ENCODE measurements at places on chromosomes 7 and 10.

GRCh38 chr7:98669329-98670000 is 52.4 kb downstream of the NPTX2 start:
- DNase-seq = peak; percentile 86

GRCh38 chr10:70528741-70529362 is 50.3 kb downstream of the PALD1 start:
- no peak for DNase-seq

DNA sequence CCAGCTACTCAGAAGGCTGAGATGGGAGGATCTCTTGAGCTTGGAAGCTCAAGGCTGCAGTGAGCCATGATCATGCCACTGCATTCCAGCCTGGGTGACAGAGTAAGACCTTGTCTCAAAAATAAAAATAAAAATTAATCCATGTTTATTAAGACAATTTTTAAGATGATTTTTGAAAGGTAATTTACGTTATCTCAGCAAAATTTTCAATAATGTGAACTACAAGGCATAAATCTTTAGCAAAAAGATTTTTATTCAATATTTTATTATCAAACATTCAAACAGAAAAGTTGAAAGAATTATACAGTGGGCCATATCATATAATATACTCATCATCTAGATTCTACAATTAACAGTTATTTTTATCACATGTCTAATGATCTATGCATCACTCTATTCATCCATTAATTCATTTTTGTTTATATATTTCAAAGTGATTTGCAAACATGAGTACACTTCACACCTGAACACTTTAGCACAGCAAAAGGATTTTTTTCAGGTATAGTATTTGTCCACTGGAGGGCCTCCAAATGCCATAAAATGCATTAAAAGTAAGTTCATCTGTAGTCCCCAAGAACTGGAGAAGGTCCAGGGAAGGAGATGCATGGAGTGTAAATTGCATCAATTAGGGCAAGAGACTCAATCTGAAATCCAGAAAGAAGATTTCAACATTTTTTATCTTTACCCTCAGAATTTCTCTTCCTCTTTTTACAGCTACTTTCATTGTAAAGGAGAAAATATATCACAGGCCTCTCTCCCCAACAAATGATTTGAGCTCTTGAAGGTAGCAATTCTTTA is 38.6 kb upstream of the RSBN1L start:
- DNase-seq = peak; percentile 48

DNA sequence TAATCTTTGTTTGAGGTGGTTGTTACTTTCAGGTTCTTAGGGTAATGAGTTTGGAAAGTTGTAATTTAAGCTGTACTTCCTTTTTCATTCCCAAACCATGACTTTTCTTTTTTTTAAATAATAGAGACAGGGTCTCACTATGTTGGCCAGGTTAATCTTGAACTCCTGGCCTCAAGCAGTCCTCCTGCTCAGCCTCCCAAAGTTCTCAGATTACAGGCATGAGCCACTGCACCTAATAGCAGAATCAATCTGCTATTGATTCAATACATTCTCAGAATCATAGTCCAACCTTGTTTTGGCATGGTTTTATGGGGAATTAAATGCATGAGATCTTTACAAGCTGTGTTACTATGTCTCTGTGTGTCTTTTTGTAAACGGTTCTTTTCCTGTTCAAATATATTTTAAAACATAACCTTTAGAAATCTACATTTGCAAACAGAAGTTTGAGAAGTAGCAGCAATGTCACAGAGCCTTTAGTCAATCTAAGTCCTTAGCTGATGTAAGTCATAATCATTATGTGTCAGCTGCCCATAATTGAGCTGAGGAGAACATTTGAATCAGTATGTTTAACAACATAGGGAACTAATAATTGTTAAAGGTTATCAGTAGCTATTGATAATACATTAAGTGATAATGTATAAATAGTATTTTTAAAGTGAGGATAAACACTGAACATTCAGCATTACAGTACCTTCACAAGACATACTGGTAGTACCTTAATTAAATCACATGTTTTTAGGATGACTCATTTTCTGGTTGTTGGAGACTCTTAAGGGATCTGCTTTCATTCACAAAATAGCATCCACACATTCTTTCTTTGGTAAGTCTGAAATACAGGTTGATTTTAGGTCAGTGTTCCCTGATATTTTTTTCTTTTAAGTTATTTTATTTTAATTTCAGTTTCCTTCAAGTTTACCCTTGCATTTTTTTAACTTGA is 8.8 kb downstream of the INPP5F start:
- no peak for DNase-seq

GRCh38 chr7:90564455-90564854 is 31.7 kb upstream of the CDK14 start:
- no peak for DNase-seq

- no peak for DNase-seq
Observed at GRCh38 chr7:4709187-4709586, 27.1 kb downstream of the FOXK1 start.

- no peak for DNase-seq
Observed at GRCh38 chr10:29861811-29862505, 197.4 kb downstream of the JCAD start.

DNA sequence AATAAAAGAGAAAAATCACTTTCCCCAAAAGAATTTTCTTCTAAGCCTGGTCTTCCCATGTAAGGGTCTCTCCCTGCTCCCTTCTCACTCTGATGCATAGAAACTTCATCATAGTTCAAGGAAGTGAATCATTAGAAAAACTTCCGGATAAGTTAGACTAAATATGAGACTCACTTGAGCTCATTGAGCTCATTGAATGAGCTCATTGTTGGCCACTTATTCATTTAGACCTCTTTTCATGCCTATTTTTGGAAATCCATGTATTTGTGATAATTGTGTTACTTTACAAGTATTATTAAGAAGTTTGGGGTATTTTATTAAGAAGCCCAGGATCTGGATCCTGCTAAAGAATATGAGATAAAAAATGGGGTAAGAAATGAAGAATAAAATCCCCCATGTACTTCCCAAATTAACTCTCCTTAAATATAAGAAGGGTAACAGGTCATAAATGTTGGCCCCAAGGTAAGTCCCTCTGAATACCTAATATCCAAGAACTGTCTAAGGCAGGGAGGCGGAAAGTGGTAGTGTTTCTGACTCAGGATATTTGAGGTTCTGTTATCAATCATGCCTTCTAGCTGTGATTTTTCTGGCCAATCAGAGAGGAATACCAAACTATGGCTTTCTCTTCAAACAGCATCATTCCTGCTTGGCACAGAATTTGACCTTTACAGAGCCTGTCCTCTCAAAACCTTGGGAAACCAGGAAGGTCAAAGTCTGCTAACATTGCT is 236.5 kb upstream of the PTN start:
- DNase-seq = no peak

GRCh38 chr7:66539902-66540375 is 88.7 kb upstream of the KCTD7 start:
- no peak for DNase-seq

- peak; percentile 56 for DNase-seq
Observed at GRCh38 chr10:20289070-20289828, 473.0 kb downstream of the PLXDC2 start.

DNA sequence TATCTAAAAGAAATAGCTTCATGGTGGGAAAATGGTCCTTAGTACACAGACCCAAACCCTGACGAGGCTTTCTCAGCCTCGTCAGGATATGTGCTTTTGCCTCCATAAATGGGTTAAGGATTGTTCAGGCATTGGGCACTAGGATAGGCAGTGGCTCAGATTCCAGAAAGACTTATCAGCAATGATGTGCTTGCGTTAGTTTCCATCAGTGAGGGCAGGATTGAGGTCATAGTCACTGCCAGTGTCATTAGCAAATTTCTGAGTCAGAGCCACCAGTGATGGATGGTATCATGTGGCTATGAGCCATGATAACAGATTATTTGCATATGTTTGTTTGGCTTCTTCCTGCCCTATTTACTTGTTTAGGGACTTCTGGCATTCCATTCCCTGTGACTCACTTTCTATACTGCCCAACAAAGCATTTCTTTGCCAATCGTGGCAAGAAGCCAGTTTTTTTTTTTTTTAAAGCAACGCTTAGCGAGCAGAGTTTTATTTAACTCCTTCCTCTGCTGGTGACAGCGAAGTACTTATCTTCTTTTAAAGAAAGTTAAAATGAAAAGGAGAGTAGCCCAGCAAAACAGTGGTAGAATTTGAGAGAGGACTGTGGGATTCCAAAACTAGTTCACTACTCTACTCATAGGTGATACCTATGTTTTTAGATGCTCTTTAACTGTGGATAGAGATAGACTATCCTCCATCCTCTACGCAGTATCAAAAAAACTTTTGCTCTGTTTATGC is 44.4 kb downstream of the MYPN start:
- DNase-seq = peak; percentile 53

DNA sequence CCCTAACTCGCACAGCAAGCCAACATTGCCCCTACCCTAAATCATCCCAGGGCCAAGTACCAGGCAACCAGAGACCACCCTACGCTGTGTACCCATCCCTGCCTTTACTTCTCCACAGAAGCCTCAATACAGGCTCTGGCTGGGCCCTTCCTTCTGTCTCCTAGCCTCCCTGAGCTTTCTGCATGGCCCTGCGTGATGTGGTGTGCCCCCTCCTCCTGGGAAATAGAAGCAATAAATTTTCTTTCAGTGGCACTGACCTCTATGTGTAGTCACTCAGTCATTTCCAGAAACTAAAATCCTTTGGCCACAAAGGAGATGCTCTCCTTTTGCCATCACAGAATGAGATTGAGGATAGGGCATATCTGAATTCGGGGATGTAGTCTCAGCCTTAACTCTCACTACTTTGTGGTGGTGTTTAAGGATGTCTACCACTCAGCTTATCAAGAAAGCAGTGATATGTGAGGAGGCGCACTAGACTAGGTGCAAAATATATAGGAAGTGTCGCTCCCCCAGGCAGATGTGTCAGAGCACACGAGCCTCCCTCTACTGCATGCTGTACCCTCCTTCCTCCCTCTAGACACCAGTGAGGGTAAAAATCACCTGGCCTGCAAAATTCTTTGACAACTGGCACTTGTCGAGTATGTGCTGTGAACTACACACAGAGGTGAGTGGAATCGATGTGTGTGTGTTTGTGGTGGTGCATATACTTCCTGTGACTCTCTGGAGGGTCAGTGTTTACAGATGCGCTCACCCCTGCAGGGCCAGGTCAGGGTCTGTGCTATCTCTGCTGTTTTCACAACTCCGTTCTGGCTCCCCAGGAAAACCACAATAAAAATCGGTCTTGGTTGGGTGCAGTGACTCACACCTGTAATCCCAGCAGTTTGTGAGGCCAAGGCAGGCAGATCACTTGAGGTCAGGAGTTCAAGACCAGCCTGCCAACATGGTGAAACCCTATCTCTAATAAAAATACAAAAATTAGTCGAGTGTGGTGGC is 825.9 kb upstream of the IGFBP3 start:
- DNase-seq = no peak

DNA sequence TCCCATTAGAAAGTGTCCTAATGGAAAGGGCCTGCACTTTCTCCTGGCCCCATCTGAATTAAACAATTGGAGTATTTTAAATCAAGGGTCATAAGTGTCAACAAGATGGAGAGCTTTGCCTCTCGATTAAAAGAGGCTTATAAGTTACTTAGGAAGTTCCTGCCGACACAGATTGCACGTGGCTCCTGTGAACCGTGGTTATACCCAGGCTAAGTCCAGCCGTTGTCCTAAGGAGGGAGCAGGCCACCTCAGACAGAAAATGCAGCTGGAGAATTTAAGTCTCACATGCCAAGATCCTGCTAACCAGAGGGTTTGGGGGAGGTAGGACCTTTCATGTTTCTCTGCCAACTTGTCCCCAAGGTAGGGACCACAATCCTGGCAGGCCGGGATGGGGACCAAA is 626.5 kb upstream of the GALNT17 start:
- DNase-seq = no peak

DNA sequence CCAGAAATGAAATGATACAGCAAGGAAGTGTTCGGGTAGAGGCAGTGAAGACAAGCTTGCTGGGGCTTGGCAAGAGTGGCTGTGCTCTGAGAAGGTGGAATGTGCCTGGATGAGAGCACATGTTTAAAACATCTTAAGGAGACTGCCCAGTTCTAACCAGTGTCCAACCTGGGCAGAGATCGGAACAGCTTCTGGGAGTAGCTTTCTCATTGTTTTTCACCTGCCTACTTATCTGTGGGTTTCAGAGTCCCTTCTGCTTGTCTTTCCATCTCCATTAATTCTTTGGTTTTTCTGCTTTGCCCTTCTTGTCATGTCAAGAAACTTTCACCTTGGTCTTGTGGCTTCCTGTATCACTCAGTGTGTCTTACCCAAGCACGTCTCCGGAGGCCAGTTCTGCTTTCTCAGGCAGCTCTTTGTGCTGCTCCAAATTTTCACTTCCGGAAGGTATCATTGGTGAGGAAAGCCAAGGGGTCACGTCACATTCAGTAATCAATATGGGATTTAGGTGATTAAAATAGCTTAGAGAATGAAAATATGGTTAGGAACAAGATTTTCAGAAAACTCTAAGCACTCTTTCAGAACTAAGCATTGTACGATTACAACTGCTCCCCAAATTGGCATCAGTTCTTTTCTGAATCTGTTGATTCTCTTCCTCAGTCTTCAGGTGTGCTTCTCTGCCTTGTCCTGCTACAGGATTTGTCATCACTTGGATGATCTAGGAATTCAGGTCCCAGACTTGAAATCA is 5.5 kb upstream of the LAMB4 start:
- no peak for DNase-seq

- DNase-seq = no peak
Observed at GRCh38 chr10:128322950-128323349, 196.7 kb upstream of the MKI67 start.

DNA sequence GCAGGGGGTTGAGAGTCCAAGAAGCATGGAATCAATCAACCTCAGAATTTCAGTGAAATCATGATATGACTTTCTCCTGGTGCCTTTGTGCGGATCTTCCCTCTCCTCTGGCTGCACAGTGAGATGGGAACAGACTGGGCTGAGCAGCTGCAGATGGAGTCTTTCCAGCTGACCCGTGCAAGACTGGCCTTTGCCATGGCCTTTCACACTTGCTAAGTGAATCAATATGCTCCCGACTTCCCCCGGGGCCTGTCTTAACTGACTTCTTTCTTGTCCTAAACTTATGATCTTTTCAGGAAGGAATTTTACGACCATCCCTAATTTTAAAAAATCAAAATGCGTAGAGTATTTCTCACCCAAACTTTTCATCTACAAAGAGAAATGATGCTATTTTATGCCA is 469.9 kb downstream of the GALNT17 start:
- DNase-seq = peak; percentile 43

- DNase-seq = no peak
Observed at GRCh38 chr10:17693009-17693408, 49.1 kb downstream of the STAM start.

GRCh38 chr10:110483633-110484032 is 14.1 kb upstream of the DUSP5 start:
- no peak for DNase-seq

- DNase-seq = no peak
Observed at GRCh38 chr7:5690931-5691473, 90.5 kb downstream of the RNF216 start.

- DNase-seq = no peak
Observed at GRCh38 chr10:123160311-123160980, 6.2 kb downstream of the BUB3 start.

GRCh38 chr10:66501356-66501755 is 424.5 kb upstream of the LRRTM3 start:
- no peak for DNase-seq

- no peak for DNase-seq
Observed at GRCh38 chr10:110758128-110758765, 113.5 kb upstream of the PDCD4 start.

GRCh38 chr7:24827027-24827426 is 69.8 kb upstream of the GSDME start:
- DNase-seq = no peak

All from hindlimb muscle (tissue), 1 donor.